ENCODE measurements at places on chromosomes 3 and 15.

- DNase-seq: no peak
These were observed 868.9 kb downstream of the SI start for GRCh38 chr3:164209363-164209762.

GRCh38 chr3:195007766-195008165 is 263.2 kb downstream of the XXYLT1 start:
- no peak for DNase-seq

DNA sequence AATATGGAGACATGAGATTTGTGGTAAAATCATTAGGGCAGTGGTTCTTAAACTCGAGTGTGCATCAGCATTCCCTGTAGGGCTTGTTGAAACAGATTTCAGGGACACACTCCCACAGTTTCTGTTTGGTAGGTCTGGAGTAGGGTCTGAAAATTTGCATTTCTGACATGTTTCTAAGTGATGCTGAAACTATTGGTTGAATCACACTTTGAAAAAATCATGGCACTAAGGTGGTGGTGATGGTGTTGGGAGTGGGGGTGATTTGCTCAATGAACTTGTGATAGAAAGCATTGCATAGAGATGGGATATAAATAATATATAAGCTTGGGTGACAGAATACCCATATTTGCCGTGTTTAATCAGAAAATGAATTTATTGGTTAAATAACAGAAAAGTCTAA is 11.3 kb downstream of the MITF start:
- DNase-seq: no peak

DNA sequence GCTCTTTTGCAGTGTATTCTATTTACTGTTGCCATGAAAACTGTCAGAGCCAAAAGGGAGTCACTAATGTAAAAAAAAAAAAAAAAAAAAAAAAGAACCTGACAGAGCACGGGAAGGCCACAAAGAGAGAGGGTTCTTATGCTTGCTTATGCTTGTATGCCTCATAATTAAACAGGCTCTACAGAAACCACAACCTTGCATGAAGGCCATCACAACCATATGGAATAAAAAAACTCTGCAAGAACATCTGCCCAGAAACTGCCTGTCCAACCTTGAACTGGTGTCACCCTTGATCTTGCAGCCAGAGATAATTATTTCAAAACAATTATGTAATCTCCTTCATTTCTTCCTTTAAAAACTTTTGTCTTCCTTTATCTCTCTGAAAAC is 50.1 kb downstream of the CFAP20DC start:
- no peak for DNase-seq

GRCh38 chr3:187999821-188000220 is 154.1 kb upstream of the LPP start:
- no peak for DNase-seq

GRCh38 chr15:98786717-98787116 is 138.4 kb downstream of the IGF1R start:
- DNase-seq: no peak

GRCh38 chr3:112973325-112974177 is 1.4 kb downstream of the CD200R1 start:
- DNase-seq: no peak

GRCh38 chr15:36777926-36778325 is 198.5 kb downstream of the CDIN1 start:
- DNase-seq: no peak

- no peak for DNase-seq
These were observed 19.4 kb downstream of the VILL start for GRCh38 chr3:38009807-38010591.

GRCh38 chr3:152834776-152835600 is at the start of gene P2RY1:
TSS of gene P2RY1 (plus strand) at chr3:152835131. CDS start at chr3:152835783, 652 bp downstream.
- DNase-seq: peak; percentile 6

DNA sequence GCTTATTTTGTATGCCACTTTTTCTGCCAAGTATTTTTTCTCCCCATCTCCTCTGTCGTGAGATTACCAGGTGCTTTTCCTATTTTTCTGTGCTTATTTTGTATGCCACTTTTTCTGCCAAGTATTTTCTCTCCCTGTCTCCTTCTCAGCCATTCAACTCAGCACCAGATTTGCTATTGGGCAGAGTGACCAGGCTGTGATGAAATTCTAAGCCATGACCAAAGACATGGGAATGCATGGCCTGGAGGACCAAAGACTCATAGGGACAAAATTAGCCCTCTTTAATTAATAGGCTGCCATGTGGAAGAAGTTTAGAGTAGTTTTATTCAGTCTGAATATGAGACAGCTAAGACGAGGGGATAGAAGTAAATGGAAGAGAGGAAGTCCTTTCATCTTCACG is 257.4 kb downstream of the SQOR start:
- no peak for DNase-seq

DNA sequence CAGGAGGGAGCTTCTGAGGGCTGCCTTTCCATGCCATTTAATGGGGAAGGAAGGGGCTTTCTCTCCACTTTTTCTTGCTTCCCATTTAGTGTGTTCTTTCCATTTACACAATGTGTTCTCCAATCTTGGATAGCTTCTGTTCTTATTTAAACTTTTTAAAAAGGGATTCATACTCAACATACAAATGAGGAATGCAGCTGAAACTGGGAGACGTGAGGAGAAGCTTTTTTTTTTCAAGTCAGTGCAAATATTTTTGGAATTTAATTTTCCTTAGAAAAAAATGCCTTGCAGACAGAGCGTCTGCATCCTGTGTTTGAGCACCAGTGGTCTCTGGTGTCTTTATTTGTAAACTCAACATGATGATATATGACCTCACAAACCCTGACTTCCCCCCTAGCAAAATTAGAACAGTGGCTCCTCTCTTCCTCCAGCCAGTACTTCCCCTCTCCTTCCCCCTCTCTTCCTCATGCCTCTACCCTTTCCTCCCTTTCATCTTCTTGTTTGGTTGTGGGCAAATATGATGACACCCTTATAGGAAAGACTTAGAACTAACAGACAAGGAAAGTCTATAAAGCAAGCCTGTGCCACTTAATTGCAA is 48.1 kb upstream of the PCSK6 start:
- DNase-seq: no peak

DNA sequence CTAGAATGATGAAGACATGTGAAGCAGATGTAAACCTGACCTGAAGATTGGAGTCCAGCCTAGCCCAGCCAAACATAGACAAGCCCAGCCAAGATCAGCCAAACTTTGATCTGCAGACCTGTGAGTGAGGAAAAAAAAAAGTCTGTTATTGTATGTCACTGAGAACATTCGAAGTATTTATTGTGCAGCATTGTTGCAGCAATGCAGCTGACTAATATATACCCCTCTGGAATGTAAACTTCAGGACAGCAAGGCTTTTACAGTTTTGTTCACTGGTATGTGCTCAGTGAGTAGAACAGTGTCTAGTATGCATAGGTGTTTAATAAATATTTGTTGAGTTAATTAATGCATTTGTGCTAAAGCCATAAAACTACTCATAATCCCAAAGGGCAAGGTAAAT is 23.4 kb downstream of the TMEM202 start:
- no peak for DNase-seq

DNA sequence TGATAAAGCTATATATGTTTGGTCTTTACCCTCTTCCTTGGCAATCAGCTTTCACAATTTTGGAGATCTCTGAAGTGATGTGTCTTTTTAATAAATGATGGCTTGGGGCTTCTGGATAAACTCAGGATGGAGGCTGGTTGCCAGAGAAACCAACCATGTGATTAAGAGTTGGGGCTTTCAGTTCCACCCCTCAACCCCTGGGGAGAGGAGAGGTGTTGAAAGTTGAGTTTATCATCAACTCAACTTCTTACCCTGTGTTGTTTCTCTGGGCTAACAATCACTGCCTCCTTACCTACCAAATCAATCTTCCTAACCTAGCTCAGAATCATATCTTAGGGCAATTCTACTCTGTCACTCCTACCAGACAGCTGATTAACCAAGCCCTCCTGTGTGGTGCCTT is 735.8 kb downstream of the ZPLD1 start:
- no peak for DNase-seq

DNA sequence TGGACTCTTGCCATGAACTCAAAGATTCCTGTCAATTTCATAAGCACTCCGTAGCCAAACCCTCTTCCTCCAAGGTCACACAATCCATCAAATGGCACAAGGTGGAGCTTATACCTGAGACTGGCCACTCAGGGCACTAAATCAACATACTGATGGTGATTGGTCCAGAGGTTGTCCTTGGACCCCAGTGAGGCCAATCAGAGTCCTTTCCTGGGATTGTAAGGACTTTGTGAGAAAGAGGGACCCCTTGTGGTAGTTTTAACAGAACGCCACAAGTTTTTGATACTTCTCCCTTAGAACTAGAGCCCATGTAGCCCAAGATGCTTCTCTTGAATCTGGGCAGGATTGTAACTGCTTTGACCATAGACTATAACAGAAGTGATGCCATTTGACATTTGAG is 44.4 kb upstream of the LARS2 start:
- DNase-seq: no peak

GRCh38 chr15:80849308-80849707 is 70.1 kb downstream of the CEMIP start:
- DNase-seq: peak; percentile 32

DNA sequence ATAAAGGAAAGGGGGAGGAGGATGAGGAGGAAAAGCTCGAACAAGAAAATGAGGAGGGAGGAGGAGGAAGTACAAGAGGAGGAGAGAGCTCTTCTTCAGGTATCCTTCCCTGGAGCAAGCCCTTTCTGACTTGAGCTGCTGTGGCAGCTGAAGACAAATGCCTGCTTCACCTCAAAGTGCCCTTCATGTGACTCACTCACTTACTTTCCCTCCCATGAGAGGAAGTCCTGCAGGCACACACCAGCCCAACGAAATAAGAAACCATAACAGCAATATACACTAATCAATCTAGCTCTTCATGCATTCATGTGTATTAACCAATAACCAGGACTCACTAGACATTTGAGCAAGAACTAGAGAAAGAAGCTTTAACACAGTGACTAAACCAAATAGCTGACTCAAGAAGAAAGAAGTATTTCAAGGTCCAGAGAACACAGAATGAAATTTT is 251.9 kb downstream of the IGSF11 start:
- no peak for DNase-seq

DNA sequence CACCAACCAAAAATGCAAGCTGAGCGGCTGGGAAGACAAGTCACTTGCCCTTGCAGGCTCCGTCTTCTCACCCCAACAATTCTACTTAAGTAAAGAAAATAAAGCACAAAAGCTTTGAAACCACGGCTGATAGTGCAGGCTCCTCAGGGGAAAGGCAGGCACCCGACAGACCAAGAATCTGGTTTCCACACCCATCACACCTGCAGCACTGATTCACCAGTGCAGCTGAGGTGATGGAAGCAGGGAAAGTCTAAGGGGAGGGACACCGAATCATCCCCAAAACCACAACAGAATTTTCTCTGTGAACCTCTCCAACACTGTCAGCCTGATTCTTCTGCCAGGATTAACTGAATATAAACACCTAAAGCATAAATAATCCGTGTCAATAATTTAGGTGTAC is 62.0 kb upstream of the NSMCE3 start:
- no peak for DNase-seq

- DNase-seq: no peak
These were observed 47.7 kb upstream of the PTX3 start for GRCh38 chr3:157388976-157389375.

- DNase-seq: no peak
These were observed 131.6 kb upstream of the ABHD17C start for GRCh38 chr15:80563372-80563997.

DNA sequence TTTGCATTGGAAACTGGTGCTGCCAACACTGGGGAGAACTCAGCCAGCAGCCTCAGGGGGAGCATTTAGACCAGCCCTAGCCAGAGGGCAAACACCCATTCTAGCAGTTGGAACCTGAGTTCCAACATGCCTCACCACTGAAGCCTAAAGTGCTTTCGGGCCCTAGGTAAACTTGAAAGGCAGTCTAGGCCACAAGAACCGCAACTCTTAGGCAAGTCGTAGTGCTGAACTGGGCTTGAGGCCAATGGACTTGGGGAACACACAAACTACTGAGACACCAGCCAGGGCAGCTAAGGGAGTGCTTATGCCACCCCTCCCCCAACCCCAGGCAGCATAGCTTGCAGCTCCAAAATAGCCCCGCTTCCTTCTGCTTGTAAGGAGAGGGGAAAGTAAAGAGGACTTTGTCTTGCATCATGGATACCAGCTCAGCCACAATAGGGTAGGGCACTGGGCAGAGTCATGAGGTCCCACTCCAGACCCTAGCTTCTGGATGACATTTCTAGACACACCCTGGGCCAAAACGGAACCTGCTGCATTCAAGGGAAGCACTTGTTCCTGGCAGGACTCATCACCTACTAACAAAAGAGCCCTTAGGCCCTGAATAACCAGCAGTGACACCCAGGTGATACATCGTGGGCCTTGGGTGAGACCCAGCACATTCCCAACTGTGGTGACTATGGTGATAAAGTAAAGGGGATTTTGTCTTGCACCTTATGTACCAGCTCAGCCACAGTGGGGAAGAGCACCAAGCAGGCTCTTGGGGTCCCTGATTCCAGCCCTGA is 37.3 kb upstream of the TEX9 start:
- no peak for DNase-seq

- no peak for DNase-seq
These were observed 300.7 kb downstream of the TUSC7 start for GRCh38 chr3:117010318-117010717.

GRCh38 chr3:179421500-179421899 is 29.8 kb downstream of the GNB4 start:
- no peak for DNase-seq

- DNase-seq: no peak
These were observed 14.6 kb downstream of the ISG20 start for GRCh38 chr15:88653200-88654064.

DNA sequence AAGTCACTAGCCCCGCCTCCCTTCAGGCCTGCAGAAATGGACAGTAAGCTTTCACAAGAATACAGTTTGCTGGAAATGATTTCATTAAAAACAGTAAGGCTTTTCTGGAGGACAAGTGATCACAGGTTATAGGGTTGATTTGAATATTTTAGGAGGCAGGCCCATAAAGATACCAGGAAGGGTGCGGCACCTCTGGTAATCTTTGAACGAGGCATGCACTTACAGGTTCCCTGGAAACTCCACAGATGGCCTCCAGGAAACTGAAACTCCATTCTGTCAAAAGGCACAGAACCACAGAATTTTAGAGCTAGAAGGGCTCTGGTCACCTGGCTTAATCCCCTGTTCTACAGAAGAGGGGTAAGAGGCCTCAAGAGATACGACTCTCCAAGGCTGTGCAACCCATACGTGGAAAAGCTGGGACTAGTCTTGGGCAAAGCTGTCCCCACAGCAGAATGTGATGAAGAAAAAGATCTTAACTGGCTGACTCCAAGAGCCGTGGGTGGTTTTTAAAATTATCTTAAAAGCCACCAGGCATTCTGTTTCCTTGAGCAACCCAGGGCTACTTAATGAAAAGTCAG is 1.2 kb downstream of the STARD5 start:
- DNase-seq: no peak

GRCh38 chr3:72318504-72319193 is 529.6 kb downstream of the SHQ1 start:
- no peak for DNase-seq

DNA sequence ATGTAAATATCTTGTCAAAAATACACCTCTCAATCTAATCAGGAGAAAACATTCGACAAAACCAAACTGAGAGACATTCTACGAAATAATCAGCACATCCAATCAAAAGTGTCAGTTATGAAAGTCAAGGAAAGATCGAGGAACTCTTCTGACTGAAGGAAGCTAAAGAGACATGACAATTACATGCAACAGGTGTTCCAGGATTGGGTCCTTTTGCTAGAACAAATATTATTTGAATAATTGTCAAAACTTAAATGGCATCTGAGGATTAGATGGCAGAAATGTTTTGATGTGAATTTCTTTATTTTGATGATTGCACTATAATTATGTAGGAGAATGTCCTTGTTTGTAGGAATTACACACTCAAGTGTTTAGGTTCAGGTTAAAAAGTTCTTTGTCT is 124.1 kb upstream of the HES1 start:
- DNase-seq: no peak

- no peak for DNase-seq
These were observed 833 bp downstream of the MAN2A2 start for GRCh38 chr15:90903733-90904536.
